ENCODE measurements at places on chromosomes 12 and 14.

DNA sequence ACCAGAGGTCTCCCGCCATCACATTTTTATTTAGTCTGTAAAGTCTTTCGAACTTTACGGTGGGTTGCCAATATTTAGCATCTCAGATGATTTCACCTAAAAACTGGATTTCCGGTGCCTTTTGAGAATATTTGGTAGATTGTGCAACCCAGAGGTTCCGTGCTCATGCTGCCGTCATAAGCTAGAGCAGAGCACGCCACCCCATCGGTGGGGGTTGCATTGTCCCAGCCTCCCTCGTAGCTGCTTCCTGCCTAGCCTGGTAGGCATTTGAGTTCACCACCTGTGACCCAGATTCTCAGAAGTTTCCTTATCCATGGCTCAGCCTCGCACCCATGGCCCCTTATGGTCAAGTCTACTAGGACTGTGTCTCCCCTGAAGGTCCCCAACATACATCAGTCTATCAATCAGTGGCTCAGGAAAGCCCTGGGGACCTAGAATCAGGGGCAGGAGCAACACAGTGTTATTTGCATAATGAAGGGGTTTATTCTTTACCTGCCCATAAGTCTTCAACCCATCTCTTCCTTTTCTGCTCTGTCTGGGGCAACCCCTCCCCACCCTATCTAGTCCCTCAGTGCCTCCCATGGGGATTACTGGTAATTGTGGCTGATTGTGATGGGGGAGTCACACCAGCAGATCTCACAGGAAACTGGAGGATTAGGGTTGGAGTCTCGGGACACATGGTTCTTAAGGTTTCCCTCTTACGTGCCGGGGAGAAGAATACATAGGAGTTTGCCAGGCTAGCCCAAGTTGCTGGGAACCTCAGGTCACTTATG is 152.3 kb downstream of the PHETA1 start:
- no peak for DNase-seq

DNA sequence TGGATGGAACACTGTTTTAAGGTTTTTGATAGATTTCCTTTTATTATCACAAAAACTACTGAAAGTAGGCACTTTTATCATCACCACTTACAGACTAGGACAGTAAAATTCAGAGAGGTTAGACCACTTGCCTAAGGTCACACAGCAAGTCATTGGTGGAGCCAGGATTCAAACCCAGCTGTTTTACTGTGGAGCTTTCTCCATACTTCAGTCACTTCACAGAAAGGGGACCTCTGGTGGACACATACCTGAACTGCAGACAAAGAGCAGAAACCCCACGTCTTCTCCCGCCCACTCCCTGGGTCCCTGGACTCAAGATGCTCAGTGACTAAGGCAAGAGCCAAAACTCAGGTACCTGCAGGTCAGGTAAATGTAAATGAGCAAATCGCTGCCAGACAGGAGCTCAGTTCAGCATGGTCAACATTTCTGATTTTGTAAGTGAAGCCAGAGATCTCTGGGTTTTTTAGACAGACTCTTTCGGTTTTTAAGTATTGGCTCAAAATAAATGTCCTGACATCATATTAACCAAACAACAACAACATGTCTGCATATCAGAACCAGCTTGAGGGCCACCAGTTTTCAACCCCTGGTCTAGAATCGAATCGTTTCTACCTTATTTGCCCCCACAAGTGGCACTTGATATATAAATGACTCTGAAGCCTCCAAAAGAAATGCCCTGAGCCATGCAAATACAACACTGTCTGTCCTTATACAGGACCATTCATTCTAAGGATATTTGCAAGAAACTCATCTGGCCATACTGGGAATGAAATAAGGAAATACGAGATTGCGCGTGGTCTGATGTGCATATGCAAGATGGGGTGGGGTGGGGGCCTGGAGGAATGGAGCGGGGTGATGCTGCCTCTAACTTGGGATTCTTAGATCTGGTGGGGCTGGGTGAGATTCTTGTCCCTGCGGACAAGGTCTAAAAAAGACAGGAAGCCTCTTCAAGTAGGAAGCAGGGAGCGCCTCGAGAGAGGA is 110.9 kb downstream of the KSR2 start:
- DNase-seq = no peak

- DNase-seq = no peak
These were observed 863.5 kb upstream of the MGAT4C start for GRCh38 chr12:87119713-87120112.

DNA sequence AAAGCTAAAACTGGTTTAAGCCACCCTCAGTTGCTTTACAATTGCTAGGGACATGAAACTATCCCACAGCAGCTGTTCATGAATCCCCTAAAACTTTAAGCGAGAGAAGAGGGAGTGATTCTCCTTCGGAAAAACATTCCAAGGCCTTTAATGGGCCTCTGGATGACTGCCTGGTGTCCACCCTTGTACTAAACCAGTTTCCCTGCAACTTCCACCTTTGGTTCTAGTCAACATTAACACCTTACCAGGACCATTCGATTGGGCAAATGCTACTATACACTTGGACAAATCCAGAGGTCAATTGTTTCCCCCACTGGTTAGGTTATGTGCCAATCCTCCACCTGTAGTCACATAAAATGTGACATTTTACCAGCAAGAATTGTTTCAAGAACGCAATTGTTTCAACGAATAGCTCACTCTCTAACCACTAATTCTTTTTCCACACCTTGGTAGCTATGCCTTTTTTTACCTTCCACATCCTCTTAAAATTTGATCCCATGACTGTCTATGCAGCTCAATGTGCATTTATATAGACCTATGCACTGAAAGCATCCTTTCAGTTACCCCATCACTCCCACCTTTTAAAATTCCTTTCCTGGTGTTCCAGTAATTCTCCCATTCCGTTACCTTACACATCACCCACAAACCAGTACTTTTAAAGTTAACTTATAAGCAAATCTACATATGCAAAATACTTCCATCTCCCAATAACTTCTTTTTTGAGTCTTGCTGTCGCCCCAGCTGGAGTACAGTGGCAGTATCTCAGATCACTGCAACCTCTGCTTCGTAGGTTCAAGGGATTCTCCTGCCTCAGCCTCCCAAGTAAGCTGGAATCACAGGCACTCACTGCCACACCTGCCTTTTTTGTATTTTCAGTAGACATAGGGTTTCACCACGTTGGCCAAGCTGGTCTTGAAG is 3.6 kb downstream of the UBC start:
- no peak for DNase-seq

- DNase-seq = no peak
These were observed 191.5 kb upstream of the LRIG3 start for GRCh38 chr12:59111851-59112250.

DNA sequence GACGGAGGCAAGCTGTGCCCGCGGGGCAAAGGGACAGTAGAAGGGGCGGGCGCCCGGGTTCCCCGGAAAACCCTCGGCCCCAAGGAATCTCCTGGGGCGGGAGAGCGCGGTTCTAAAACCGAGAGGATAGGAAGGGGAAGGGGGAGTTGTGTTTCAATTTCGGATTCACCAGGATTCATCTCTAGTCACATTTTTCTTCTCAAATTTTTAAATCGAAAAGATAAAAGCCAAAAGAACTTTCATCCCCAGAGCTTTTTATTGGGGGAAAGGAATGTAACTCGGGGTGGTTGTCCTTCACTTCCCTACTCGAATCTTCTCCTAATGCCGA is 1.4 kb downstream of the BMP4 start:
- DNase-seq = no peak

DNA sequence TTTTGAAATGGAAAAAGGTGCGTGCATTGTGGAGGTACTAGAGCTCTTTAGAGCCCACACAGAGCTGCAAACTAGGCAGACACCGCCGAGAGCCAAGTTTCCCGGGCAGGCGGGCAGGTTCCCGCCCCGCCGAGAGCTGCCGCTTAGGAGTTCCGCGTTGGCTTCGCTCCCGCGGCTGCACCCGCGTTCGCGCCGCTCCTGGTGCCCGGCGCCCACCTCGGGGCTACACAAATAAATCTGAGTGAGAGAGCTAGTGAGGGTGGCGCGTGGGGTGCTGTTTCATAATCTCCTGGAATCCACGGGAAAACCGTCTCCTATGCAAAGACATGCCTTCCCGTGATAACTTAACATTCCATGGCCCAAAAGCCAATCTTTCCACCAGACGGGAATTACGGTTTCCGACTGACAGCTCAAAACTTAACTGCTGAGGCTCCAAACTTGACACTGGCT is 645 bp downstream of the KITLG start:
- no peak for DNase-seq

GRCh38 chr14:50037852-50038251 is 78.5 kb downstream of the VCPKMT start:
- no peak for DNase-seq

DNA sequence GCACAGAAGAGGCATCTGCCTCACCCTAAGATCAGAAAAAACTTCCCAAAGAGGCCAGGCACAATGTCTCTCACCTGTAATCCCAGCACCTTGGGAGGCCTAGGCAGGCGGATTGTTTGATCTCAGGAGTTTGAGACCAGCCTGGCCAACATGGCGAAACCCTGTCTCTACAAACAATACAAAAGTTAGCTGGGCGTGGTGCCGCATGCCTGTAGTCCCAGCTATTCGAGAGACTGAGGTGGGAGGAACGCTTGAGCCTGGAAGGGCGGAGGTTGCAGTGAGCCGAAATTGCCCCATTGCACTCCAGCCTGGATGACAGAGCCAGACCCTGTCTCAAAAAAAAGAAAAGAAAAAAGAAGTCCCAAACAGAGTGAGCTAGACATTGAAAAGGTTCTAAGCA is 4.5 kb downstream of the ZBTB1 start:
- no peak for DNase-seq

GRCh38 chr12:41076114-41076513 is 112.0 kb upstream of the PDZRN4 start:
- DNase-seq = no peak

DNA sequence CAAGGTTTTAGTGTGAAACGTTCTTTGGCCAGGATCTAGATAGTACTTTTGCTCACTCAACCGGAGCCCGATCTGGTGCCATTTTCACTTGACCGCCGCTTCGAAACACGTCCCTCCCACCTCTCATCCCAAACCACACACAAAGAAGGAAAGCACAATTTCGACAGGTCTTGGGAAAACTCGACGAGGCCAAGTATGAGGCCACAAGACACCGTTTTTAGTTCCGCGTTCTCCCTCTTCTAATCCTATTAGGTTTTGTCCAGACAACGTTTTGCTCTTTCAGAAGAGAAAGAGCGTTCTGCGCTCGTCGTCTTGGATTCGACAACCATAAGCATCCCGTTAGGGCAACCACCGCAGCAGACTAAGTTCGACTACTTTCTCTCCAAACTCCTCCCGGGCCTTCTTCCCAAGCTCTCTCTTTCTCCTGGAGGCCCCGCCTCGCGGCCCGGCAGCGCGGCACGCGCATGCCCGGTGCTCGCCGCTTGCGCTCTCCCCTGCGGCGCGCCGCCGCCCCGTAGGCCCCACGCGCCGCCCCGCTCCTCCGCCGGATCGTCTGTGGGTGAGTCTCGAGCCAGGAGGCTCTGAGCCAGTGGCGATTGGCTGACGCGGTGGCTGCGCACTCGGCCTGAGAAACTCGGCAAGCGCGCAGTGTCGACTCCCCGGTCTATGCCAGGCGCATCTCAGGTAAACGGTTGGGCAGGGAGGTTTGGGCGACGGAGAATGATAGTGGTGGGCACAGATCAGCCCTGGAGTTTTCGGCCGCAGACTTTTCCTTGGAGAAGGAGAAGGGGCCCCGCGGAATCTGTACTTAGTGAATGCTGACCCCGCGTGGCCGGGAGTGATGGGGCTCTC is at the start of gene MIPOL1:
MIPOL1 (plus strand) TSS at position 517 of the 852 bp plus-strand sequence. CDS start 49,952 bp downstream, outside the sequence.
- peak; percentile 75 for DNase-seq

DNA sequence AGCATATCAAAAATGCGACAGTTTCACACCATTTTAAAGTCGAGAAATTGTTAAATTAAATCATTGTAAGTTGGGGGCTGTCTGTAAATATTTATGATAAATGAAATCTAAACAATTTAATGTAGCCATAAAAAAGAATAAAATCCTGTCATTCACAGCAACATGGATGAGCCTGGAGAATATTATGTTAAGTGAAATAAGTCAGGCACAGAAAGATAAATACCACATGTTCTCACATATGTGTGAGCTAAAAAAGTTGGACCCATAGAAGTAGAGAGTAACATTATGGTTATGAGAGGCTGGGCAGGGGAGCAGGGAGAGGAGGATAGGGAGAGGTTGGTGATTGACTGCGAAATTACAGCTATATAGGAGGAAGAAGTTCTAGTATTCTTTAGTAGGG is 135.9 kb downstream of the GARIN6 start:
- DNase-seq = no peak

DNA sequence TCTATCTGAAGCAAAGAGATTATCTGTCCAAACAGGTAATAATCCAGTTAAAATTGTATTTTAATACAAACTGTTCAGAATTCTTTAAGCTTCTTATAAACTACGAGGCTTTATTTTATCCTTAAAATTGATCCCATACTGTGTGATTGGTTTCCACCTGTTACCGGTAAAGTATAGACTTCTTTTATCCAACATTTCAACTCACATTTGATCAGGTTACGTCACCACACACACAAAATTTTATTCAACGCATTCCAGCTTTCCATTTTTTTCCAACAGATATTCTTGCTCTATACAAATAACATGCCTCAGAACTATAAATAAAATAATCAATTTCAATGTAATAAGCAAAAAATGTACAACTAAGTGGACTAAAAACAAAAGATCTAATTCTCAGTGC is 4.5 kb downstream of the NOVA1 start:
- no peak for DNase-seq

- no peak for DNase-seq
These were observed 85.4 kb upstream of the HIF1A start for GRCh38 chr14:61609884-61610283.

GRCh38 chr12:43079476-43079875 is 472.5 kb downstream of the ADAMTS20 start:
- no peak for DNase-seq

- DNase-seq = no peak
These were observed 238.1 kb downstream of the FOXN3 start for GRCh38 chr14:89178800-89179535.

DNA sequence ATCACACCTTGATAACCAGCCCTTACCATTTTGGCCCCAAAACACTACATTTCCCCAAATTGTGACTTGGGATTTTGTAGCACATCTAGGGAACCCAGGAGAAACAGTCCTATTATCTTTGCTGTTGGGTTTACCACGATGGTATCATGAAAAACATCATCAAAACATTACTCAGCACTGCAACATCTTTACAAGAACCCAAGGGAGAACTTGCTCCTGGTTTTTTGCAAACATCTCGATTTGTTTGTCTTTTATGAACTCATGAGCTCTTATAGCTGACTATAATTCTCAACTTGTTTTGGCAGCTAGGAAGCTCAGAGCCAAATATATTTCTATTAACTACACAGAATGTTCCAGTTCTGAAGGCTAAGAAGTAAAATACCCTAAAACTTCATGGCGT is 65.7 kb downstream of the TBX5 start:
- DNase-seq = no peak

DNA sequence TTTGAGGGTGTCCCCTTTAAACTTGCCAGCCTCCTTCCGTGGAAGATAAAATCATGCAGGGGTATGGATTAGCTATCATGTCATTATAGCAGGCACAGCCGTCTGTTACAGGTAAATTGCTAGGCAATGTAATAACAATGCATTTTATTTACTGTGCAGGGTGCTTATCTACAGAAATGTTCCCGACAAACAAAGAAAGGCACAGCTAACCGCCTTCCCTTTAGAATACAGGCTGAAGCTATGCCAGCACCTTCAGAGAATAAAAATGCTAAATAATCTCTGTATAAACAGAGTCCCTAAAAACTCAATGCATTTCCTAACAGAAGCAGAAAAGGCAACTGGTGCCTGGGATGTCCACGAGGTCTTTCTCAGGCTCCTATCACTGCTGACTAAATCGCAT is 239.2 kb downstream of the SPTSSA start:
- DNase-seq = no peak

All from GM04504 (cell line).